H9 (cell line): ENCODE measurements at places on chromosomes 11 and 22. TPM values are rescaled to one million over a fixed set of nuclear protein-coding genes. Genes with fewer than 3 reads are reported as not detected.

DNA sequence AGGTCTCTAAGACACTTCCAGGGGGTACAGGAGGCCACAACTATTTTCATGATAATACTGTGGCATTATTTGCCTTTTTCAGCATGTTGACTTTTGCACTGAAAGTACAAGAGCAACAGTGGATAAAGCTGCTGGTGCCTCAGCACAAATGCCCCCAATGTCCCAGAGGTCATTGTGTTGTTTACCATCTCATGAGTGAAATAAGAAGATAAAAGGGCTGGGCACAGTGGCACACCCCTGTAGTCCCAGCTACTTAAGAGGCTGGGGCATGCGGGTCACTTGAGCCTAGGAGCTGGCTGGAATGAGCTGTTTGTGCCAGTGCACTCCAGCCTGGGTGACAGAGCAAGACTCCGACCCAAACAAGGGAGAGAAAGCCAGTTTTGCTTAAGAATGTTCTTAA, 72.6 kb upstream of the RAB1B start:
- no peak overlapping the region for H3K4me3 ChIP-seq
- no peak for DNase-seq
- no peaks in the 10 kb centered on the region for H3K4me1 ChIP-seq

- H3K4me3 ChIP-seq, result no peak overlapping the region
- no peak for DNase-seq
- H3K36me3 ChIP-seq, result peaks cover 56% of the 10 kb centered on the region
- no peaks in the 10 kb centered on the region for H3K4me1 ChIP-seq
- no peak overlapping the region for H3K27ac ChIP-seq
- no peaks in the 10 kb centered on the region for H3K27me3 ChIP-seq
These were observed 12.1 kb downstream of the DCUN1D5 start for GRCh38 chr11:103079833-103080232.

DNA sequence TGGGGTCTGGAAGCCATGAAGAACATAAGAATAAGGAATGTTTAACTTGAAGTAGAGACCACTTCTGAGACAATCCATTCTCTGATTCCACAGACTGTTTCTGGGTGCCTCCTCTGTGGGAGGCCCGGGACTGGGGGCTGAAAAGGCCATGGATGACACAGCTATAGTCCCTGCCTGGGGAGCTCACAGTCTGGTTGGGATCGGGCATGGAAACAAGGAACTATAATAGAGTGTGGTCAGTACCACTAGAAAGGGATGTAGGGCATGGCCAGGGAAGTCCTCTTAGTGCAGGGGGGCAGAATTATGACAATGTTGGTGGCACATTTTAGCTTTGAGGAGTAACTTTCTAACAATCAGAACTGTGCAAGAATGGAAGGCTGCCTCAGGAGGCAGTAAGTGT, 9.2 kb upstream of the KCNE3 start:
- no peaks in the 10 kb centered on the region for H3K36me3 ChIP-seq
- H3K27me3 ChIP-seq, result no peaks in the 10 kb centered on the region
- no peak overlapping the region for H3K27ac ChIP-seq
- H3K4me3 ChIP-seq, result no peak overlapping the region
- no peaks in the 10 kb centered on the region for H3K4me1 ChIP-seq

- no peaks in the 10 kb centered on the region for H3K27me3 ChIP-seq
- no peak for DNase-seq
- H3K27ac ChIP-seq, result no peak within 1 kb of the TSS
These were observed at the start of gene TRIM49D1 for GRCh38 chr11:89922195-89922660. Gene TRIM49D1, minus strand, starts transcription at chr11:89922245. Its CDS starts 4,535 bp downstream, at chr11:89917710.

GRCh38 chr11:70524096-70524922, 126.0 kb downstream of the CTTN start:
- peak overlapping the region; percentile 2; the same call in 1 of the 2 replicates for H3K4me3 ChIP-seq
- H3K4me1 ChIP-seq, result peaks cover 11% of the 10 kb centered on the region; the same call in 1 of the 2 replicates
- no peaks in the 10 kb centered on the region for H3K36me3 ChIP-seq
- H3K27me3 ChIP-seq, result no peaks in the 10 kb centered on the region

DNA sequence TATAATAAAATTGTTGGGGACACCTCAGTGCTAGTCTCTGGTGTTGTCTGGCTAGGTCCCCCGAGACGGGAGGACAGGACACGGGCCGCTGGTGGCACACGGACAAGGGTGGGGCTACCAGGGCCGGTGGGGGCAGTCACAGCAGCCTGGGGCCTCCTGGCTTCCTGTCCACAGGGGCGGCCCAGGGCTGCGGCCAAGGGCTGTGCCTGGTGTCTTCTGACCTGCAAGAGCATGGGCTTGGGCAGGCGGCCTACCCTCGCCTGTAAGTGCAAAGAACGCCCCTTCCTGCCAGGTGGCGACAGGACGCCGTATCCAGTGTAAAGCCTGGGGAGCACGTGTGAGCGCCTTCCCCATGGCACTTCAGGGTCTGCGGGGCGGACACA, 3.6 kb downstream of the LRFN4 start:
- no peaks in the 10 kb centered on the region for H3K4me1 ChIP-seq
- H3K27me3 ChIP-seq, result no peaks in the 10 kb centered on the region
- DNase-seq, result peak; percentile 65
- H3K36me3 ChIP-seq, result no peaks in the 10 kb centered on the region; the same call in 1 of the 2 replicates
- no peak overlapping the region for H3K27ac ChIP-seq
- H3K4me3 ChIP-seq, result no peak overlapping the region

NXPE2 gene
- total RNA-seq, result 0.11 TPM in 1 of 2 replicates, not detected in the other

SPCS2 gene
- 138 and 144 TPM in 2 replicates for total RNA-seq

MRGPRX3 gene
- total RNA-seq, result not detected in 2 replicates

DNA sequence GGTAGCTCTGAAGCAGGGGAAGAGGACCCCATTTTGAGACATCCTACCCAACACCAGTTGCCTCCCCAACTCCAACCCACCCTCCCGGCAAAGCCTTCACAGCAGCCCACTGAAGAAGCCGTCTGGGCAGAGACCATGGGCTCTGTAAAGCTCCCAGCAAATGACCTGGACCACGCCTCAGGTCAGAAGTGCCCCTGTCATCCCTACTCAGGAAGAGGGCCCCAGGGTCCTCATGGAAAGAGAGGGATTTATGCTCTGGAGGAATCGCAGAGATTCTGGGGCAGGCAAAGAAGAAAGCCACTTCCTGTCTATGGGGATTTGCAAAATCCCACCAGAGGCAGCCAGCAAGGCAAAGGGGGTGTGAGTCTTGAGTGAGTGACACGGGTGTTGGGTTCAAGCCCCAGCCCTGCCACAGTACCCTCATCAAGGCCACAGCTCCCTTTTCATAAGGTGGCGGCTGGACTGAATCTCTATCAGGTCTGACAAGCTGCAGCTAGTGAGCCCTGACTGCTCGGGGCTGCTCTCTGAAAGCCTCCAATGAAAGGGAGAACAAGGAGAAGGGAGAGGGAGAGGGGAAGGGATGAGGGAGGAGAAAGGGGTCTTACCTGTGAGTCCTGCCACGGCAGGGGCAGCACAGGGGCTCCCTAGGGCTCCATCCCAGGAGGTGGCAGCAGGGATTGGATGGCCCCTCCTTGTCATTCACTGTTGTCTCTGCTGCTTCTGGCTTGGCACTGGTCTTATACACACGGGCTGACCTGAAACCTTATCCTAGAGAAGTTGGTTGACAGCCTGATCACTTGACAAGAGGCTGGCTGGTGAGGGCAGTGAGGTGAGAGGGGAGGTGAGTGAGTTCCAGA, at the start of gene UCP3:
UCP3 (minus strand) TSS at position 713 of the 857 bp plus-strand sequence. CDS start 2,043 bp downstream, outside the sequence.
- H3K36me3 ChIP-seq, result peaks cover 3% of the 10 kb centered on the region; the same call in 1 of the 2 replicates
- no peak within 1 kb of the TSS for H3K4me3 ChIP-seq
- no peaks in the 10 kb centered on the region for H3K4me1 ChIP-seq
- H3K27me3 ChIP-seq, result no peaks in the 10 kb centered on the region

GRCh38 chr11:96102664-96103078, 178.8 kb upstream of the MTMR2 start:
- H3K4me3 ChIP-seq, result no peak overlapping the region
- H3K4me1 ChIP-seq, result peaks cover 6% of the 10 kb centered on the region; the same call in 1 of the 2 replicates
- H3K36me3 ChIP-seq, result no peaks in the 10 kb centered on the region
- no peak for DNase-seq
